ENCODE measurements at places on chromosomes 1 and 21. TPM values are rescaled to one million over a fixed set of nuclear protein-coding genes. Genes with fewer than 3 reads are reported as not detected.
A peak's percentile ranks its signal among the peaks of the same experiment; 100 is the strongest.

GRCh38 chr1:218778257-218779126 lies 395.2 kb upstream of the LYPLAL1 start:
- no peak for DNase-seq

DNA sequence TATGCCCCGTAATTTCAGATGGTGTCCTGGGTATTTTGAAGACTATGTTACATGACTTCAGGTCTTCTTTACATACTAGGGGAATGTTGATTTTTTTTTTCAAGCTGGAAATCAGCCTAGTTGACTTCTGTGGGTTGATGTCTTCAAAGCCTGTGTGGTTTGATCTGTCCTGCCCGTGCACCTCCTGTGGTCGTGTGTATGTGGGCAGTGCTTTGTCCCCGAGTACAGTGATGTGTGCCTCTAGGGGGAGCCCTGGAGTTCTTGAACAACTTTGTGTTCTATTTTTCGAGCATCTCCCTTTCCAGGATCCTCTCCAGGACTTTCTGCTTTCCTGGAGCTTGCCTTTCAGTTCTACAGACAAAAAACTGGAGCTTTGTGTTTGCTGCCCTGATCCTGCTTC lies 28.9 kb downstream of the OBSCN start:
- DNase-seq = peak; percentile 81

The PTPN22 gene
- 43.3 TPM for total RNA-seq

The FCRL5 gene
- 0.93 TPM for total RNA-seq

- peak; percentile 74 for DNase-seq
Observed at GRCh38 chr1:149888247-149888998, 10.9 kb upstream of the BOLA1 start.

- no peak for DNase-seq
Observed at GRCh38 chr21:17660862-17661261, 48.2 kb upstream of the BTG3 start.

- no peak for DNase-seq
Observed at GRCh38 chr1:98289311-98289710, 368.5 kb upstream of the DPYD start.

GRCh38 chr1:44543064-44543744 lies 131.1 kb downstream of the TMEM53 start:
- no peak for DNase-seq

The CCDC30 gene
- 2.1 TPM for total RNA-seq

GRCh38 chr1:198880397-198880796 lies 241.6 kb downstream of the PTPRC start:
- no peak for DNase-seq

DNA sequence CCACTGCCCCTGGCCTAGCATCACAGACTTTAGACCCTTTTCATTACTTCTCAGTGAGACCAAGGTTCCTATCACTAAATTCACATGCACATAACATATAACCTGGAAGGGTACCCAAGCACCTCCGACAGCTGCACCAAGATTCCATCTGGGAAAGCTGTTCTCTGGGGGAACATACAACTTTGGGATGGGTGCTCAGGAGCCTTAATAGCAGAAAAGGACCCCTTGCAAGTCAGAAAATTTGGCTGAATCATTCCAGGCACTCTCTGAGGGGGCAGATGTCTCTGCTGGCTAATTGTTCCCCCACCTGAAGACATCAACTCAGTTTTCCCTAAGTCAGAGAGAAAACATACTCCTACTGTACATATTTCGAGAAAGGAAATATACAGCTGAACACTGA lies 41.3 kb upstream of the PSEN2 start:
- DNase-seq = no peak
